Stimulated activated CD4-positive, alpha-beta T cell treated with anti-CD3 and anti-CD28 coated beads, Interleukin-12 subunit alpha, Interleukin-12 subunit beta, amount 100 ng/mL, for 4 hours (primary cell): ENCODE measurements at places on chromosomes 6 and 20.

GRCh38 chr20:36908603-36909002, 32.7 kb downstream of the TLDC2 start:
- no peak for DNase-seq

DNA sequence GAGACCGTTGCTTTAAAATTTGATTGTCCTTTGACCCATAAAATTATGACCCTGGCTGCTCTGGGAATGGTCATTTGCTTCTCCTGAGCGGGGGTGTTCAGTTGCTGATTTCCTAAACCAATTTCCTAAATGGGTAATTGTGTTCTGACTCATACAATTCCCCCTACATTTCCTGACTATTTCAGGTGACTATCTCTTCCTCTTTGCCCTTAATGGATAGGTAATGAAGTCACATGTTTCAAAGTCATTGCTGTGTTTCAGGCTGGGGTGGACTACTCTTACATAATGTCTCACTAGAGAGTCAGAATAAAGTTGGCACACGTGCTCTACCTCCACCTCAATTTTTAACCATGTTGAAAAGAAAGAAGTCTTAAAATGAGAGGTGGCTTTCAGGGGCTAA, 109.8 kb downstream of the DOK5 start:
- DNase-seq: no peak

GRCh38 chr20:43752561-43753301, 25.9 kb upstream of the GTSF1L start:
- DNase-seq: no peak

DNA sequence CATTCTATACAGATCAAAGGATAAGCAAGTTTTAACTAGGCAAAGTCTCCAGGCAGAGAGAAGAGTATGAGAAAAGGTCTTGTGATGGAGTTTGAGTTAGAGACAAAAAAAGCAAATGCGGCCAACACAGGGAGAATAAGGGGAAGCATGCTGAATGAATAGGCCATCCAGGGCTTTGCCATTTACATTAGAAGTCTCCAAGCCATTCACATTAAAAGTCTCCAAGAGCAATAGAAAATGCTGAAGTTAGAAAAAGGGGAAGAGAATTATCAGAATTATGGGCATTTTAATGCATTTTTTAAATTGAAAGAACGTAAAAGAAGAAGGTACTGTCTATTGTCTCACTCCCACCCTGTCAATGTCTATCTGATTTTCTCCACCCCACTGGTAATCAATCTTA, 49.4 kb downstream of the PDSS2 start:
- DNase-seq: no peak

DNA sequence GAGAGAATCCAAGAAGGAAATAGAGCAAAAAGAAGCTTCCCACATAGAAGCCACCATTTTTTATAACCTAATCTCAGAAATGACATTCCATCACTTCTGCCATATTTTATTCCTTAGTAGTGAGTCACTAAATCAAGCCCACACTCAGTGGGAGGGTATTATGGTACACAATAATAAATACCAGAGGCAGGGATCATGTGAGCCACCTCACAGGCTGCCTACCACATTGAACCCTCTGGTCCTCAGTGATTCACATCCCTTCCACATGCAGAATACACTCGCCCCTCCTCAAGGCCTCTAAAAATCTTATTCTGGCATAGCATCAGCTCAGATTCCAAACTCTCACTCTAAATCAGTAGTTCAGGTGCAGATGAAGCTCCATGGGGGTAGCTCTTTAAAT, 49.4 kb downstream of the TMC2 start:
- no peak for DNase-seq

GRCh38 chr6:119344306-119344705, 5.3 kb downstream of the MAN1A1 start:
- DNase-seq: no peak

DNA sequence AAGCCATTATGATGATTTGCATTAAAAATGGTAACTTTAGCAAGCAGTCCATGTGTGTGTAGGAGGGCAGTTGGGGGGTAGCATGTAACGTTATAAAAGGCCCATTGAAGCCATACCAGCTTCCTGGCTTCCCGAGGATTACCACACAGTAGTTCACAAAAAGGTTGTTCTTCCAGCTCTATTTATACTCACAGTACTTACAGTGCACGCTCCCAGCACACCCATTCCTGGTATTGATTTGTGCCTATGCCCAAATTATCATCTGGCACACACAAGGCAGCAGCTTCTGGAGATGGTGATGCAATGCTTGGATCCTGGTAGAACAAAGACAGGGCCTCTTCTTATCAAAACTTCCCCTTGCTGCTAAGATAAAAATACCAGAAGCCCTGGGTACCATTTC, 436.8 kb downstream of the HAO1 start:
- DNase-seq: no peak
